Germinal center (tissue), 1 donor: ENCODE measurements at places on chromosomes 3 and 15.

DNA sequence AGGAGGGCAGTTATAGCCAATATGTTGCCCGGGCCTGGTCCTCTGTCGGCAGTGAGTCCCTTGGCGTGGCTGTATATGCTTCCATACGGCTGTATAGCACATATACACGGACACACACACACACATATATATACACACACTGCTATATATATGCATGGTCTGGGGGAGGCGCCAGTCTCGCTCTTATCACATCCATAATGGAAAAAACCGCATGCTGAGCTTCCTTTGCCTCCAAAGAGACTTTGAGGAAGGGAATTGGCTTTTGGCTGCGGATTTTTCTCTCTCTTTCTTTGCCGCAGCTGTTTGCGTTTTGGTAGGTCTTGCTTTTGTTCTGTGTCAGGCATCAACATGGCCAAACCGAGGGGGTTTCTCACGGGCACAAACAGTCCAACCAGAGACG lies 11.3 kb upstream of the TMEM115 start:
- no peak for DNase-seq

- no peak for DNase-seq
These were observed 11.5 kb downstream of the ITPR1 start for GRCh38 chr3:4504340-4505261.

- DNase-seq: no peak
These were observed 16.4 kb upstream of the SLC35G2 start for GRCh38 chr3:136802481-136802996.

DNA sequence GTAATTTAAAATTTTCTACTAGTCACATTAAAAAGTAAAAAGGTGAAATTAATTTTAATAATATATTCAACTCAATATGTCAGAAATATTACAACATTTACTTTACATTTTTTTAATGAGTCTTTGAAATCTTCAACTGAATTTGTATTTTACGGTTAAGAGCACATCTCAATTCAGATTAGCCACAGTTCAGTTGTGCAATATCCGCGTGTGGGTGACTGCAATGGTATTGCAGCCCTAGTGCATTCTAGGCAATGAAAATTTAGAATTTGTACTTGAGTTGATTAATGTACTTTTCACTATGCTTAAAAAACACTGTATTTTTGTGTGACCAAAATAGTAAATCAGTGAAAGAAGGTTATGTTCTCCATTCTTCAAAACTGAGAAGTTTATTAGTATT lies 57.3 kb downstream of the CEP63 start:
- DNase-seq: no peak

DNA sequence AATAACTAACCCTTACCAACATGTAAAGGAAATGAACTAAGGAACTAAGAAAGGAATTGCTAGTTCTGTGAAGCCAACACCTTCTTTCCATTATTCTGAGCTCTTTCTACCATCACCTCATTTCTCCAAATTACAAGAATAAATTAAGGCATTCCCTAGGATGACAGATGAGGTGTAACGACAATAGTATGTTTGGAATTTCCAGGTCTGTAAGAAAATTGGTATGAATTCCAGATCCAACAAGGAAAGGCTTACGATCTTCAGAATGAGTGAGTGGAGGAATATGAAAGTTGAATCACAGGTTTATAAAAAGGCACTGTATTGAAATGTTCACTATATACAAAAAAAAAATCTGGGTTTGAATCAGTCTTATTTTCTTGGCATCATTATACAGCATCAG lies 4.5 kb upstream of the NANOGP8 start:
- DNase-seq: no peak

DNA sequence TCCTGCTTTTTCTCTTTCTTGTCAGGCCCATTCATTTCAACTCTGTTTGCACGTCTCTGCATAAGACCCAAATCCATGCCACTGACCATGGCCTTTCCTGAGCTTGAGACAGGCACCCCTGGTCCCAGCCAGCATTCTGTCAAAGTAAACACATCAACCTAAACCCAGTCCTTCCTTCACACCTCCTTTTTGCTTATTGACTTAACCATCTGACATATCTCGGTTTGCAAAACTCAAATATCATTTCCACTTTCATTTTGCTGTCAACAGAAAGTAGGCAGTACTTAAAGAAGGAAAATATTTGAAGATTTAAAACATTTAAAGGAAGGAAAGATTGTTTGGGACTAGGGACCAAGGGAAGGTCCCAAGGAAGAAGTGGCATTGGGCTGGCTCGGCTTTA lies 48.2 kb upstream of the KBTBD8 start:
- DNase-seq: no peak

DNA sequence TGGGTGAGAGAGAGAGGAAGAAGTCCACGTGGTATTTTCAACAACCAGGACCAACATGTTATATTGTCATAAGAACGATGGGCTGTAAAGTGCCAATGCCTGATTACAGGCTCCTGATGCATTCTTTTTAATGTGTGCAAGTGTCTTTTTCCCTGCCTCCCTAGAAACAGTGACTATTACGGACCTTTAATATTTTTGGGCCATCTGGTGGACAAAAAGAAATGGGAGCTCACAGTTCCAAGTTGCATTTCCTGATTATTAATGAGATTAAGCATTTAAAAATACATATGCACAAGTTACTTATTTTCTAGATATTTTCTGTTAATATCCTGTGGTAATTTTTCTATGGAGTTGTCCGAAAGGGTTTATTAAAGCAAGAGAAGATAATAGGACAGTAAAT lies 530.2 kb downstream of the NR2F2 start:
- DNase-seq: no peak

DNA sequence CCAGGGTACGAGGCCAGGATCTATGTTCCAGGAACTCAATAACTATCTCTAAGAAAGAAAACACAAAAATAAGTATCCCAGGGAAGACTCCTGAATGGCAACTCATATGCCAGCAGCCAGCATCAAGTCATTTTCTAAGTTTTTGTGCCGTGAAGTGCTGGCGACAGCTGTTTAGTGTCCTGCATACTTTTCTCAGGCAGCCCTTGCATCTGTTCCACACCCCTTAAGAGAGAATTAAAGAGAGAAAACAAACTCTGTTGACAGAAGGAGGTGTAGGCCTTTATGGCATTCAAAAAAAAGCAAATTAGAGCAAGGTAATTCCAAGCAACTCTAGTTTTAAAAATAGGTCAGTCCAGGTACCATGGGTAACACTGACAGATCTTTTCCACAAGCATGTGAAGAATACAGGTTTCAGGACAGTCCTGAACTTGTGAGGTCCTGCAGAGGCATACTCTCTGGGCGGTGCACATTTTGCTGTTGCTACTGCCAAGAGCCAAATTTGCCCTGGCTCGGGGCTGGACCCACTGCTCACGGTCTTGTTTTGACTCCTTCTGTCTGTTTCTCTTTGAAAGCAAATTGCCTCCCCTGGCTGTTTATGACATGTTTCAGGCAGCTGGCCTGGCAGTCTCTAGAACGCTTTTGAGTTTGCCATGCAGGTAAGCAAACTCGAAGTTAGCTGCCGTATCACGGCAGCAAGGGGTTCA lies 252.1 kb upstream of the ADAMTS9 start:
- DNase-seq: no peak

GRCh38 chr3:21754839-21755238 lies 3.8 kb upstream of the ZNF385D start:
- no peak for DNase-seq
